SJSA1 (cell line): ENCODE measurements at places on chromosomes 1 and 21.

DNA sequence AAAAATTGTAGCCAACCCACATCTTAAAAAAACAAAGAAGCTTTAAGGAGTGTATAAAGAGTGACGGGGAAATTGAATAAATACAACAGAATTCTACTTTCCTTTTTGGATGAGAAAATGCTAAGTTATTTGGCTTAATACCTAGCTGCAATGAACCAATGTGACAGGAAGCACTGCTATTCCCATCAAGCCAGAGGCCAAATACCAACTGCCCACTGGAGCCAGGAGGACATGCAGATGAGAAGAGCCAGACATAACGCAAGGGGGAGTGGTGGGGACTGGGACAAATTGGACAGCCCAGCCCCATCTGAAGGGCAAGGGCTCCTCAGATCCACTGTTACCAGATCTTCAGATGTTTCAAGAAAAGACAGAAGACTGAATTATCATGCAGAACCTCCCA is 25.7 kb downstream of the DNAJC11 start:
- no peak overlapping the region for H3K27ac ChIP-seq
- no peaks in the 10 kb centered on the region for H3K4me1 ChIP-seq
- no peaks in the 10 kb centered on the region for H3K27me3 ChIP-seq
- H3K4me3 ChIP-seq, result no peak overlapping the region

GRCh38 chr1:11059155-11059967 is 457 bp downstream of the SRM start:
- no peaks in the 10 kb centered on the region for H3K27me3 ChIP-seq
- peak overlapping the region; percentile 38; the same call in 1 of the 2 replicates for H3K27ac ChIP-seq
- peaks cover 50% of the 10 kb centered on the region for H3K36me3 ChIP-seq

DNA sequence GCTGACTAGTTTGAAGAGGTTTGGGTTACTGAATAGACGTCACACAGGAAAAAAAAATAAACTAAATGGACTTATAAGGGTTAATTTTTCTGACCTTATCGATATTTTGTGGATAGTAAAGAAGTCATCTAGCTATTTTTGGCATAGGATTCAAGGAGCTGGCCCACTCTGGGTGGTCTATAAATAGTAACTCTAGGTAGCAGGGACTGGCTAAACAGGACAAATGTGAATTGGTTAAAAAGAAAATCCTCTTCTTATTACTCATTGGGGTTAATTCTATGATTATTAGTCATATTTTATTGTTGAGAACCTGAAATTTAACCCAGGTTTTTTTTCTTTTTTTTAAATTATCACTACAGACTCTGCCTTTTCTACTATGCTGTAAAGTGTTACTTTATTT is 61.7 kb downstream of the ATF6 start:
- no peaks in the 10 kb centered on the region for H3K27me3 ChIP-seq
- H3K27ac ChIP-seq, result no peak overlapping the region
- peaks cover 3% of the 10 kb centered on the region; the same call in 1 of the 2 replicates for H3K36me3 ChIP-seq
- no peak overlapping the region for H3K4me3 ChIP-seq
- no peak for DNase-seq

GRCh38 chr1:208108646-208109330 is 135.4 kb downstream of the PLXNA2 start:
- peaks cover 22% of the 10 kb centered on the region for H3K4me1 ChIP-seq
- peaks cover 10% of the 10 kb centered on the region; the same call in 1 of the 2 replicates for H3K36me3 ChIP-seq
- H3K4me3 ChIP-seq, result no peak overlapping the region
- no peak for DNase-seq
- no peaks in the 10 kb centered on the region for H3K27me3 ChIP-seq

DNA sequence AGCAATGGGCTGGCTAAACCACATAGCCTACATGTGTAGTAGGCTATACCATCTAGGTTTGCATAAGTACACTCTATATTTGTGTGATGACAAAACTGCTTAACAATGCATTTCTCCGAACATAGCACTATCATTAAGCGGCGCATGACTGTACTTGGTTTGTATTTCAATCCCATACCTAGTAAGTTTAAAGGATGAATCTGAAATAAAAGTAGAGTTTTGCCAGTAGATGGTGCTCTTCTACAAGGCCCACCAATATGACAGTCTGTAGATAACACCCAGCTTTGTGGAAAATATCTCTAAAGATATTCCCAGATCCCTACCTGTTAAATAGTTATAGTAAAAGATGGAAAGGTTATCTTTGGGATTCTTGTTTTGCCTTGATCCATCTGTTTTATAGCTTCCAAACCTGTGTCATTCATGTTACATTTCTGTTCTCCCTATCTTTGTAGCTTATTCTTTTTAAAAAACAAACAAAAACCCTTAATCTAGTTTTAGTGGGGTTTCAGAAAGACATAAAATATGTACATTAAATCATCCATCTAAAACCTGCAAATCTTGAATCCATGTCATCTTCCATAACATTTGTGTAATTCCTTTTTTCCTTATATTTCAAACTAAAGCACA is 33.9 kb upstream of the ASPM start:
- no peak overlapping the region for H3K4me3 ChIP-seq
- H3K36me3 ChIP-seq, result peaks cover 47% of the 10 kb centered on the region
- peaks cover 5% of the 10 kb centered on the region; the same call in 1 of the 2 replicates for H3K4me1 ChIP-seq
- DNase-seq, result no peak
- no peaks in the 10 kb centered on the region for H3K27me3 ChIP-seq

GRCh38 chr1:205523261-205523890 is 18.9 kb downstream of the CDK18 start:
- H3K4me3 ChIP-seq, result no peak overlapping the region
- H3K27ac ChIP-seq, result no peak overlapping the region
- H3K4me1 ChIP-seq, result no peaks in the 10 kb centered on the region
- H3K36me3 ChIP-seq, result no peaks in the 10 kb centered on the region

- no peak overlapping the region for H3K27ac ChIP-seq
- no peaks in the 10 kb centered on the region for H3K27me3 ChIP-seq
- H3K4me3 ChIP-seq, result no peak overlapping the region
- H3K4me1 ChIP-seq, result peaks cover 44% of the 10 kb centered on the region
Observed at GRCh38 chr1:179030130-179030529, 4.4 kb downstream of the FAM20B start.

- H3K36me3 ChIP-seq, result no peaks in the 10 kb centered on the region
- no peaks in the 10 kb centered on the region for H3K27me3 ChIP-seq
- no peak for DNase-seq
- H3K4me1 ChIP-seq, result no peaks in the 10 kb centered on the region
- no peak overlapping the region for H3K4me3 ChIP-seq
- H3K27ac ChIP-seq, result no peak overlapping the region
Observed at GRCh38 chr1:172288581-172288980, 131.9 kb upstream of the C1orf105 start.

DNA sequence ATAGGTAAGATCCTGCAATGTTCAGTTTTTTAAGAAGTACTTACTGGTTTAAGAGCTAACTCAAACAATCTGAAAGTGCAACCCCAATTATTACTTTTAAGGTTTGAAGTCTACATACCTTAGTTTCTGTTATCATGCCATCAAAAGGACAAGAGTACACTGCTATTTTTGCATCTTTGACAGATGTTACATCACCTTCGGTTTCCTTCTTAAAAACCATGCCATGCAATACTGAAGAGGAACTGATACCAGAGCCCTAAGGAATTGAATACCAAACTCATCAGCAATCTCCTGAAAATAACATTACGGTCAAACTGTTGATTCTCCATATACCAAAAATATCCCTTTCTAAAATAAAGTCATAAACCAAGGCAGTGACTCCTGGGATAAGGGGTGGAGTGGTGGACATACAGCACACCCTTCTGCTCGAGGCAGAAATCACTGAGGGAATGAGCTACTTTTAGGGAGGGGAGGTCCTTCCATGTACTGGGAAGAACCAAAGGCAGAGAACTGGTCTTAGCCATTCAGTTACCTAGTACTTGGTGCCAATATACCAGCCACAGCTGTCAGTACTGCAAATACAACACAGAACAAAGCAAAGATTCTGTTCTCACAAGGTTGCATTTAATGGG is 8.5 kb downstream of the CCT8 start:
- H3K27me3 ChIP-seq, result no peaks in the 10 kb centered on the region
- H3K27ac ChIP-seq, result no peak overlapping the region
- H3K36me3 ChIP-seq, result peaks cover 97% of the 10 kb centered on the region
- H3K4me1 ChIP-seq, result no peaks in the 10 kb centered on the region
- DNase-seq, result no peak
- H3K4me3 ChIP-seq, result no peak overlapping the region

- no peak overlapping the region for H3K27ac ChIP-seq
- no peak for DNase-seq
- H3K4me1 ChIP-seq, result no peaks in the 10 kb centered on the region
- H3K4me3 ChIP-seq, result no peak overlapping the region
- H3K27me3 ChIP-seq, result no peaks in the 10 kb centered on the region
Observed at GRCh38 chr1:2778220-2778592, 23.3 kb downstream of the TTC34 start.

DNA sequence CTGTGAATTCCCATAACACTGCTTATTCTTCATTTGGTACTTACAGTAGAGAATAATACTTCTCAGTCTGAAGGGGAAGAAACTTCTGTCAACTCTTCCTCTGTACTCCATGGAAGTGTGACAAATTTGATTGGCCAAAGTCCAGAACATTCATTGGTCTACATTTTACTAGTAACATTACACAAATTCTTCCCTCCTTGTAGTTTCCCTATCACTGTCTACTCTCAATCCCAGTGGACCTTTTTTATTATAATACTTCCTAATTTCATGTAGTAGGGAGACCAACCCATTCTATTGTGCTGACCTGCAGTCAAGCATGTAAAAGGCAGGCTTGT is 74.7 kb downstream of the ALG6 start:
- H3K27me3 ChIP-seq, result no peaks in the 10 kb centered on the region
- DNase-seq, result no peak
- no peak overlapping the region for H3K27ac ChIP-seq
- H3K36me3 ChIP-seq, result no peaks in the 10 kb centered on the region
- H3K4me3 ChIP-seq, result no peak overlapping the region

- no peak for DNase-seq
- H3K4me1 ChIP-seq, result peaks cover 3% of the 10 kb centered on the region; the same call in 1 of the 2 replicates
- no peak overlapping the region for H3K27ac ChIP-seq
- H3K36me3 ChIP-seq, result no peaks in the 10 kb centered on the region
- H3K27me3 ChIP-seq, result no peaks in the 10 kb centered on the region
Observed at GRCh38 chr1:109351457-109351856, 44.6 kb upstream of the MYBPHL start.

DNA sequence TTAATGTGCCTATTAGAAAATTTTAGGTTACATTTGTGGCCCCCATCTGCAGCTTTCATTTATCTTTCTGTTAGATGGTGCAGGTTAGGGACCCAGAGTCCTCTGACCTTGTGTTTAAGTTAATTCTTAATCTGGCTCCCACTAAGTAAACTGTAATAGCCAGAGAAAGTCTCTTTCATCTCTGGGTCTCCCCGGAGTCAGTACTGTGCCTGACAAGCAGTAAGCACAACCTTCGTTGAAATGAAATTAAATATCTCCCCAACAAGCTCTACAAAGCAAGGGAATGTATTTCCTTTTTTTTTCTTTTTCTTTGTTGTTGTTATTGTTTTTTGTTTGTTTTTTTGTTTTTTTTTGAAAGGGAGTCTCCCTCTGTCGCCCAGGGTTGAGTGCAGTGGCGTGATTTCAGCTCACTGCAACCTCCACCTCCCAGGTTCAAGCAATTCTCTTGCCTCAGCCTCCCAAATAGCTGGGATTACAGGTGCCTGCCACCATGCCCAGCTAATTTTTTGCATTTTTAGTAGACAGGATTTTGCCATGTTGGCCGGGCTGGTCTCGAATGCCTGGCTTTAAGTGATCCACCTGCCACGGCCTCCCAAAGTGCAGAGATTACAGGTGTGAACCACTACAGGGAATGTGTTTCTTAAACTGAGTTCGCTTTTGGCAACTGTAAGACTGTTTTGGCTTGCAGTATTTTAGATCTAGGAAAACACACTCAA is 81.6 kb downstream of the HHIPL2 start:
- peak overlapping the region; percentile 89 for H3K27ac ChIP-seq
- peaks cover 8% of the 10 kb centered on the region for H3K4me1 ChIP-seq
- no peak for DNase-seq
- H3K4me3 ChIP-seq, result no peak overlapping the region
- H3K36me3 ChIP-seq, result no peaks in the 10 kb centered on the region

GRCh38 chr1:154855186-154855851 is 14.8 kb downstream of the KCNN3 start:
- H3K27ac ChIP-seq, result no peak overlapping the region
- no peaks in the 10 kb centered on the region for H3K36me3 ChIP-seq
- DNase-seq, result no peak
- no peaks in the 10 kb centered on the region for H3K27me3 ChIP-seq

DNA sequence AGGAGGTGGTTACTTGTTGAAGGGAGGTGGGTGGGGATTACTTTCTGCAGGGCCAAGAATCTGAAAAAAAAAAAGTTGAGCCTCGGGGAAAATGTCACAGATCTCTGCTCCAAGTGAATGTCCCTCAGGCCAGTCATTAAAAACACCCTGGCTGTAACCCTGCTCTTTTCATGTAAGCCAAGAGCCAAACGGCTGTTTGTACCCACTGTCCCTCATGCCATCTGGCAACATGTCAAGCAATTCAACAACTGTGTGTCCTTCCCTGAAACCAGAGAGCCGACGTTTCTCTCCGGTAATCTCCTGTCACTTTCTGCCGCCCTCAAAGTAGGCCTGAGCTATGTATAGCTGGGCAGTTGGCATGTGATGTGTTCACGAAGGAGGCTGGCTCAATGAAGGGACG is 14.7 kb downstream of the CASQ2 start:
- no peak for DNase-seq
- no peak overlapping the region for H3K4me3 ChIP-seq
- no peak overlapping the region for H3K27ac ChIP-seq

DNA sequence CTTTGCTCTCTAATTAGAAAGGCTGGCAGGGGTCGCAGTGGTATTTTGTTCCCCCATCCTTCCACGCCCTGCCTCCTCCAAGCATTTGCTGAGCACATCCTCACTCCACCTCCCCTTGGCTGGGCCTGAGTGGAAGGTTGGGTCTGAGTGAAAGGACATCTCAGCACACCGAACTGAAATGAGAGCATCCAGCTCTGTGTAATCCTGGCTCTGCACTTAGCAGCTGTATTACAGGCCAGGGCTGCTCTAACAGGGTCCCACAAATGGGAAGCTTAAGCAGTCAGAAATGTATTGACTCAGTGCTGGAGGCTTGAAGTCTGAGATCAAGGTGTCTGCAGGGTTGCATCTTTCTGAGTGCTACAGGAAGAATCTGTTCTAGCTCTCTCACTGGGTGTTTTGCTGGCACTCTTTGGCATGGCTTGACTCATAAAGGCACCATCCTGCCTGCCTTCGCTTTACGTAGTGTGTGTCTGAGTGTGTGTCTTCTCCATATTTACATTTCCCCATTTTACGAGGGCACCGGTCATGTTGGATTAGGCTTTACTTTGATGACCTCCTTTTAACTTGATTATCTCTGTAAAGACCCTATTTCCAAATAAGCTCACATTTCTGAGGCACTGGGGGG is 48.5 kb upstream of the IGSF21 start:
- H3K4me1 ChIP-seq, result no peaks in the 10 kb centered on the region
- no peak overlapping the region for H3K27ac ChIP-seq
- DNase-seq, result no peak
- H3K4me3 ChIP-seq, result no peak overlapping the region
- H3K27me3 ChIP-seq, result peaks cover 7% of the 10 kb centered on the region; the same call in 1 of the 2 replicates

- no peaks in the 10 kb centered on the region for H3K4me1 ChIP-seq
- H3K27me3 ChIP-seq, result no peaks in the 10 kb centered on the region
- no peak for DNase-seq
- no peak overlapping the region for H3K4me3 ChIP-seq
- H3K27ac ChIP-seq, result no peak overlapping the region
Observed at GRCh38 chr1:248886237-248886895, 19.7 kb upstream of the PGBD2 start.

- no peaks in the 10 kb centered on the region for H3K27me3 ChIP-seq
- H3K27ac ChIP-seq, result no peak overlapping the region
- H3K4me1 ChIP-seq, result peaks cover 86% of the 10 kb centered on the region
- DNase-seq, result no peak
Observed at GRCh38 chr1:112506731-112507130, 2.0 kb upstream of the WNT2B start.
